ENCODE measurements at places on chromosomes 5 and 9.

GRCh38 chr9:133603135-133603927, 5.9 kb downstream of the FAM163B start:
- no peak for DNase-seq

DNA sequence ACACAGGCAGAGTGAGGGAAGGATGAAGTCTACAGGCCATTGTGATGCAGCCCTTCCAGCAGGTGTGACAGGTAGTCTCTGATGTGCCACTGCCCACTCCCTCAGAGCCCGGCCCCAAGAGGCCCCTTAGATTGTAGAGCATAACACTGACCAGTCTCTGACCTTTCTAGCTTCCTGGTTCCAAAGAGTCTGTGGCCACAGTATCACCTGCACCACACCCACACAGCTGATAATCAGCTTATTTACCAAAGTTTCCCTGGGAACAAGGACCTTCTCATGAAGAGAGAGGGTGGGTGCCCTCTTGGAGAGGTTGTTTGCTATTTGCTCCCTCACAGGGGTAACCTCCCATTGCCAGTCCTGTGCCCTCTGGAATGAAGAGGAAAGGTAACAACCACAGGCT, 11.0 kb upstream of the ACER2 start:
- no peak for DNase-seq

DNA sequence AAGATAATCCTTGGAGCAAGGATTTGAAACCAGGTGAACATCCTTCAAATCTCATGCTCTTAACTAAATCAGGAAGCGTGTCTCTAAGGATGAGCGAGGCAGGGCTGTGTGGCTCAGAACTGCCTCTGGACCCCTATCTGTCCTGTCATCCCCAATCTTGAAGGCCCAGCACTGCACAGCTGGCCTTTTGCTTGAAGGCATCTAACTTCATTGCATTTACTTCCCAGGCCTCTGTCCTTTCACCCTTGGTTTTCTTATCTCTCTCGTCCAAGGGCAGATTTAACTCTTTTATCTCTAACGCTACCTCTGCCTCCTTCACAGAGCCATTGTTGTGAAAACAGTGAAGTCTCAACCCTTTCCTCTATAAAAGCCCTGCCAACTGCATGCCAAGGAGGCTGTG, 83.8 kb downstream of the UGCG start:
- DNase-seq = no peak

DNA sequence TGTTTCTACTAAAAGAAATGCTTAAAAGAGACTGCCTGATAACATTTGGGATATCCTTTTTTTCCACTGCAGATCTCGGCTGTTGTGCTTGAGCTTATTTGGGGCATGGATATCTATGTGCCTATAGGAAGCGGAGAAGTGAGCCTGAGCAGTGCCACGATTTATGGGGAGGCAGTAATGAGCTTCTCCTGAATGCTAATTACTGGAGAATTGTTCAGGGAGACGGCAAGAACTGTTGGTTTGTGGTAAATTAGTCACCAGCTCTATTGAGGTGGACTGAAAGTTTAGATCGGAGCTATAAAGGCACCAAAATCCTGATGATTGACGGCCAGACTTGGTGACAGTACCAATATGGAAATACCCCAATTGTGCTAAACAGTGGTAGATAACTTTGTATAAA, 186.5 kb downstream of the ARHGEF28 start:
- DNase-seq = no peak

DNA sequence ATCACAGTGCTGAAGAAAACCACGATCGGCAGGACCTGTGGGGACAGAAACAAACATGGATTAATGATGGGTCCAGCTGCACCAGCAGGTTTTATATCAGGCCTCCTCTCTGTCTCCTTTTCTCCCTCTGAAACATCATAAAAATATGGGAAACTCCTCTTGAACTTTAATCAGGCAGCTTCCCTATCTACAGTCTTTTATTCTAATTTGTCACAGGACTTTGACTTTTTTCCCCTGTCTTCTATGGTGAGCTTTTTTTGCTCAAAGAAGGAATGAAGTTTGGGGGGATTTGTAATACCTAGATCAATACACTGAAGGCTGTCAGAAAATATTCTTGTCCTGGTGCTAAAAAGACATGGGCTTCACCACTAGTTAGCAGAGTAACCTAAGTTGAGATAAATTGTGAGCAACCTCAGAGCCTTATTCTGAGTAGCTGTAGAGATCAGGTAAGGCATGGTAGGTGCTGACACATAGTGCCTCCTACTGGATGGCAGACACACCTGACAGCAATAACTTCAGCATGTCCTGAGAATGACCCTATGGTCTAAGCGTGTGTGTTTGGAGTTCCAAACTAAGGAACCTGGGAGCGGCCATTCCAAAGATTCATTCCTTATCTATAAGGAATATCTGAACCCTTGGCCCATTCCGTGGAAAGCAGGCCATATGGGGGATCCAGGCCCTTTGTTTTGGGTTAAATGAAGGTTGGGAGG, 46.2 kb downstream of the SLC28A3 start:
- no peak for DNase-seq

DNA sequence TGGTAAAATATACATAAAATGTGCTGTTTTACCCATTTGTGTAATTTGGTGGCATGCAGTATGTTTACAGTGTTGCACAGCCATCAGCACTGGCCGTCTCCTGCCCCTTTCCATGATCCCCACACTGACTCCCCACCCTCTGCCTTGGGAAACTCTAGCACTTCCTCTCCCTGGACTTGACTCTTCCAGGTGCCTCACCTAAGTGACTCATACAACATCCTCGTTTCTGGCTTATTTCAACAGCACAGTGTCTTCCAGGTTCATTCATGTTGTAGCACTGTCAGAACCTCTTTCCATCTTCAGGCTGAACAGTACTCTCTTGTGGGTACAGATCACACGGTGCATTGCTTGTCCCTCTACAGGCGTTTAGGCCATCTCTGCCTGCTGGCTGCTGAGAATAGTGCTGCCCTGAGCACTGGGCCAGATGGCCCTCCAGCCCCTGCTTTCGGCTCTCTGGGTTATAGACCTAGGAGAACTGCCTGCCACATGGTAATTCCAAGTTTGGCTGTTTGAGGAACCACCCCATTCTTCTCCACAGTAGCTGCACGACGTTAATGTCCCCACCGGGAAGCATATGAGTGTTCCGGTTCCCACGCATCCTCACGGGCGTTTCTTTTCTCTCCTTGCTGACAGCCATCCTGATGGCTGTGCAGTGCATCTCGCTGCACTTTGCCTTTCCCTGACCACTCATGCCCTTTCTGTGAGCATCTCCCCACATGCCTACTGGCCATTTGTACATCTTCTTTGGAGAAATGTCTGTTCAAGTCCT, 211.8 kb downstream of the FANCC start:
- DNase-seq = no peak

DNA sequence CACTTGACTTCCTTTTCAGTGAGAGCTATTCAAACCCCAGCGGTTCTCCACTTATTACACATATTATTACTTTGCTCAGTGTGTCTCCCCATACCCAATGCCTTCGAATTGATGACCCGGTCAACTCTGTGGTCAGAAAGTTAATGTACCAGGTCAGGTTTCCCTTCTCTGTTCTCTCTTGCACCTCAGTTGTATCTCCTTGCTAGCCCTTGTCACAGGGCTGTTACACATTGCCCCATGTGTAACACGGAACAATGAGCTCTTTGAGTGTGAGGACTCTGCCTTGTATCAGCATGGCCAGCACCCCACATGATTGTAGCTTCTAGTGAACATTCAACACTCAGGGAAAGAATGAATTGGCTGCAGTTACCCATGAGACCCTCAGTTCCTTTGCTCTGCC, 73.6 kb downstream of the DOCK2 start:
- no peak for DNase-seq

DNA sequence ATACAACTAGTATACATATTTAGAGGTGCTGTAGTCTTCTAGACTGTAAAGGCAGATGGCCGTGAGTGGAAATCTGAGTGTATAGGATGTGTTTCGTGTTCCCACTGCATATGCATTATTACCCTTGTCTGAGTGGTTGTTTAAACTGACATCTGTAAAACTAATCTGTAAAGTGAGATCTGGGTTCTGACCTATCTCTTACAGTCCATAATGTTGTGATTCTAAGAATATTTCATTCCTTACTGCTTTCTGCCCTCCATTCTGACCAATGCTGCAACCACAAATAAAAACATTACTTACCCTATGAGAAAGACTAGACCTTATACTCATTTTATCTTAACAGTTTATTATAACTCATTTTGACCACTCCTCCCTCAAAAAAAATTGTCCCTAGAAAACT, 47.6 kb upstream of the MACIR start:
- DNase-seq = no peak

- DNase-seq = no peak
Observed at GRCh38 chr9:137421838-137422603, 941 bp downstream of the EXD3 start.

GRCh38 chr9:114086009-114086408, 7.9 kb upstream of the AMBP start:
- DNase-seq = no peak

GRCh38 chr5:84085387-84086041, 299.2 kb downstream of the EDIL3 start:
- no peak for DNase-seq

DNA sequence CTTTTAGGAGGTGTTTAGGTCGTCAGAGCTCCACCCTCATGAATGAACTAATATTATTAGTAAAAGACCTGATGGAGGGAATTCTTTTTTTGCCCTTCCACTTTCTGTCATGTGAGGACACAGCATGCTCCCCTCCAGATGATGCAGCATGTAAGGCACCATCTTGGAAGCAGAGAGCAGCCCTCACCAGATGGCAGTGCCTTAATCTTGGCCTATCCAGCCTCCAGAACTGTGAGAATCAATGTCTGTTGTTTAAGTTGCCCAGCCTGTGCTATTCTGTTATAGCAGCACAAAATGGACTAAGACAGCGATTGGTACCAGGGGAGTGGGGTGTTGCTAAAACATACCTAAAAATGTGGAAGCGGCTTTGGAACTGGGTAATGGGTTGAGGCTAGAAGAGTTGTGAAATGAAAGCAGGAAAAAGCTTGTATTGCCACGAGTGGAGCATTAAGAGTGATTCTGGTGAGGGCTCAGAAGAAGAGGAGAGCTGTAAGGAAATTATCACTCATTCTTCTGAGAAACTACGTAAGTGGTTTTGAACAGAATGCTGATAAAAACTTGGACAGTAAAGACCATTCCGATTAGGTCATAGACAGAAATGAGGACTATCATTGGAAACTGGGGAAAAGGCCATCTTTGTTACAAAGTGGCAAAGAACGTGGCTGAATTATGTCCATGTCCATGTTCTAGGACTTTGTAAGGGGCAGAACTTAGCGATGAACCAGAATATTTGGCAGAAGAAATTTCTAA, 28.6 kb downstream of the PTPDC1 start:
- DNase-seq = no peak

- no peak for DNase-seq
Observed at GRCh38 chr5:148897842-148898241, 71.4 kb downstream of the ADRB2 start.

DNA sequence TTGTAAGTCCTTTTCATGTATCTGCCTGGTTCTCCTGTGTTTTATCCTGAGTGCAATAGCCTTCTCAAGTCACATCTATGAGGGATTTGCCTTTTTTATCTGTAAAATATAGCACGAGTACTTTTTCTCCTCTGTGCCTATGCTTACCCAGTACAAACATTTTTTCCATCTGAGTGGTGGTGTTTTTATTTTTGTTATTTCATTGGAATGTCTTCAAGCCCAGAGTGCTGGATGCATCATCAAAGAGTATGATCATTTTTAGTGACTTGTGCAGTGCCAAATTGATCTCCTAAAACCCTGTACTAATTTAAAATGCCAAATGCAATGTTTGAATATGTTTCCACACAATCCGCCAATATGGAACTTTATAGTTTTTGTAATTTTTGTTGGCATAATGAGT, 86.1 kb downstream of the TLE4 start:
- no peak for DNase-seq

DNA sequence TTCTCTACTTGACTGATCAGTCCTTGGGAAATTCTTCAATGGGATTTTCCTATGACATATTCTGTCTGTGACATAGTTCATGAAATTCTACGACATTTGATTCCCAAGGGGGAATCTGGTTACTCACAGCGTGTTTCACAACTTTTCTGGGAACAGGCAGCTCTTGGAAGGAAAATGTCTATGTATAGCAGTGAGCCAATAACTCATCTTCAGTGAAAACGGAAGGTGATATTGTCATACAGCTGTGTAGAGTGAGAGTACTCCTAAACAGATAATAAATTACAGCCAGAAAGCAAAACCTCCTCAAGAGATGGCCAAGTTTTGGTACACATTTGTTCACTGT, 91.4 kb downstream of the C9orf152 start:
- no peak for DNase-seq

DNA sequence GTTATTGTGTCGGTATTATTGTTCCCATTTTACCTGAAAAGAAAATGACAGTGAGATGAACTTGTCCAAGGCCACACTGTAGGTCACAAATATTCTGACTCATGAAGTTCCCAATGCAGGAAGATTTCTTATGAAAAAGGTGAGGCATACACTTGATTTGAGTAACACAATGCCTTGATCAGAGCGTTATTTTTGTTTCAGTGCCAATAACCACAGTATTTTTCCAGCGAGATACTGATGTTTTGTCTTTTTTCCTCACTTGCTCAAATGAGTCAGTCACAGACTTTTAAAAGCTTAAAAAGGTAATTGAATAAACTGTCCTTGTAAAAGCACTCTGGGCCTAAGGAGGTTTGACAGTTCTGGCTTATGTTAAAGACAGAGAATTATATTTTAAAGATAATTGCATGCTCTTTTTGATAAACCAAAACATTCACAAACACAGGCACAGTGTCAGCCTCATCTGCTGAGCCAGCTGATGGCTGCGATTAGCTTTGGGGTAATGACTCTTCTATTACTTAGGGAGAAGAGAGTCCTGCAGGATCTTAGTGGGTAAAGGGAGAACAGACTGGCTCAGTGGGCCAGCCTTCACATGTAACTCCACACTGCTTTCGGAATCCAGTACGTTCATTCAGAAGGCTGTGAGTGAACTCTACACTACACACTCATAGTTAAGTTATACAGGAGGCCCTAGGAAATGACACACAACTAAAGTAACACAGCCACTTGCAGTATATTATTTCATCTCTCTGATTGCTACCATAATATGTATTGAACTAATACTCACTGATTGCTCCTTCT, 165.5 kb upstream of the CD180 start:
- no peak for DNase-seq

DNA sequence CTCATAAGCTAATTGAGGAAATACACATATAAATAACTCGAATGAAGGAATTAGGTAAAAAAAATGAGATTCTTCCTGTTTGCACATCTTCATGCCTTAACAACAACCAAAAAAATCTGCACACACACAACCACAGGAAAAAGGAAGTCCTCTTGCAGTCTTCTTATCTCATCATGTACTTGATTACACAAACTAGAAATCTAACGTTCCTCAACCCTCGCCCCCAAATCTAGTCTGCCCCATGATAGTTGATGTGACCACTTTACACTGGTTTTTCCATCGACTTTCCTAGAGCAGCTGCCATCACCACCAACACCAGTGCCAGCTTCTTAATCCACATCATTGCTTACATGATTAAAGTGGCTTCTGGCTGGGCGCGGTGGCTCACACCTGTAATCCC, 31.2 kb upstream of the RNU6ATAC start:
- DNase-seq = no peak

Data from activated effector memory CD4-positive, alpha-beta T cell treated with Interleukin-2 at 50 U/mL for 16 hours (primary cell).